ENCODE measurements at places on chromosomes 2 and 18. TPM values are rescaled to one million over a fixed set of nuclear protein-coding genes. Genes with fewer than 3 reads are reported as not detected.

- no peak for DNase-seq
These were observed 54.7 kb downstream of the BCL2 start for GRCh38 chr18:63264871-63265270.

GRCh38 chr2:235996419-235996818 lies 171.8 kb downstream of the GBX2 start:
- no peak for DNase-seq

- DNase-seq: no peak
These were observed 156.7 kb downstream of the SLC4A10 start for GRCh38 chr2:161780881-161781280.

GRCh38 chr2:101410746-101411145 lies 23.4 kb upstream of the CREG2 start:
- DNase-seq: no peak

Gene COL4A3
- 0.16 TPM for total RNA-seq

GRCh38 chr18:26919627-26920026 lies 54.1 kb upstream of the AQP4 start:
- DNase-seq: no peak

DNA sequence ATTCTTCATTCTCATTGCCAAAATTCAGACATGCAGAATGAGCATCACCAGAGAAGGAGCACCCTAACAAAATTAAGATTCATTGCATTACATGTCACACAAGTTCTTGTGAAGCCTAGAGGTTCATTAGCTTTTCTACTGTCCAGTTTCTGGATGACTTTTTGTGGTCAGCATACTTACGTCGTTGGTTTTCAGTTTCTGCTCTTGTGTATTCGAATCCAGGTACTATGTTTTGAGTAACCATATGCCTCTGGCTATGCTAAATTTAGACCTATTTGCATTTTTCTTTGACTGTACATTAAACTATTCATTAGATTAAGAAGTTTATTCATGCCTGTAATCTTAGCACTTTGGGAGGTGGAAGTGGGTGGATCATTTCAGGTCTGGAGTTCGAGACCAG lies 251.3 kb downstream of the PARD3B start:
- DNase-seq: no peak
